ENCODE measurements at places on chromosomes 11 and 22.
A peak's percentile ranks its signal among the peaks of the same experiment; 100 is the strongest.

GRCh38 chr22:46963672-46964545 lies 201.5 kb downstream of the TBC1D22A start:
- H3K4me3 ChIP-seq, result no peak overlapping the region
- H3K4me1 ChIP-seq, result peaks cover 46% of the 10 kb centered on the region
- no peaks in the 10 kb centered on the region for H3K27me3 ChIP-seq
- peaks cover 3% of the 10 kb centered on the region for H3K36me3 ChIP-seq
- DNase-seq, result no peak

- DNase-seq, result peak; percentile 47
- H3K4me3 ChIP-seq, result peak overlapping the region; percentile 91
- no peaks in the 10 kb centered on the region for H3K36me3 ChIP-seq
- peaks cover 16% of the 10 kb centered on the region for H3K4me1 ChIP-seq
- peak overlapping the region; percentile 34 for H3K27ac ChIP-seq
- no peaks in the 10 kb centered on the region for H3K27me3 ChIP-seq
These were observed 8.3 kb upstream of the SLC39A13 start for GRCh38 chr11:47399860-47400767.

- H3K27me3 ChIP-seq, result peaks cover 42% of the 10 kb centered on the region
- H3K36me3 ChIP-seq, result peaks cover 2% of the 10 kb centered on the region
- H3K27ac ChIP-seq, result no peak overlapping the region
- H3K4me1 ChIP-seq, result peaks cover 11% of the 10 kb centered on the region
- no peak for DNase-seq
These were observed 72.7 kb upstream of the RTL6 start for GRCh38 chr22:44570476-44571445.

DNA sequence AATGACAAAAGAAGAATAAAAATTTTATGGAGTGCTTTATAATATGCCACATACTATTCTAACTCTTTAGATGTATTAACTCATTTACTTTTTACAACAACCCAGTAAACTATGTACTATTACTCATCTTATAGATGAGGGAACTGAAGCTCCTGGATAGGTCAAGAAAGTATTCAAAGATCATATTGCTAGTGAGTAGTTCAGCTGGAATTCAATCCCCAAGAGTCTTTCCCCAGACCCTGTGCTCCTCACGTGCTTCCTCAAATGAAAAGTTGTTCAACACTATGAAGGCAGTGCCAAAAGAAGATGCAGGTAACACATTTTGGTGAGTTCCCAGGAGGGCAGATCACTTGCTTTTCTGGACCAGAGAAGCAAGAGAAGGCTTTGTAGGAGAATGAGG lies 46.8 kb downstream of the BTG4 start:
- H3K4me3 ChIP-seq, result no peak overlapping the region
- no peaks in the 10 kb centered on the region for H3K4me1 ChIP-seq
- H3K27me3 ChIP-seq, result peaks cover 54% of the 10 kb centered on the region
- H3K27ac ChIP-seq, result no peak overlapping the region
- DNase-seq, result no peak

- no peak overlapping the region for H3K27ac ChIP-seq
- no peak overlapping the region for H3K4me3 ChIP-seq
- no peaks in the 10 kb centered on the region for H3K4me1 ChIP-seq
- DNase-seq, result no peak
These were observed 198.7 kb upstream of the LUZP2 start for GRCh38 chr11:24298146-24298545.

- no peak for DNase-seq
- no peak overlapping the region for H3K4me3 ChIP-seq
- H3K27ac ChIP-seq, result no peak overlapping the region
- peaks cover 8% of the 10 kb centered on the region for H3K4me1 ChIP-seq
These were observed 115.8 kb upstream of the IGLL5 start for GRCh38 chr22:22771696-22772377.

GRCh38 chr11:92827132-92827531 lies 142.3 kb upstream of the MTNR1B start:
- H3K27ac ChIP-seq, result no peak overlapping the region
- H3K4me1 ChIP-seq, result no peaks in the 10 kb centered on the region
- H3K36me3 ChIP-seq, result no peaks in the 10 kb centered on the region
- no peak for DNase-seq

DNA sequence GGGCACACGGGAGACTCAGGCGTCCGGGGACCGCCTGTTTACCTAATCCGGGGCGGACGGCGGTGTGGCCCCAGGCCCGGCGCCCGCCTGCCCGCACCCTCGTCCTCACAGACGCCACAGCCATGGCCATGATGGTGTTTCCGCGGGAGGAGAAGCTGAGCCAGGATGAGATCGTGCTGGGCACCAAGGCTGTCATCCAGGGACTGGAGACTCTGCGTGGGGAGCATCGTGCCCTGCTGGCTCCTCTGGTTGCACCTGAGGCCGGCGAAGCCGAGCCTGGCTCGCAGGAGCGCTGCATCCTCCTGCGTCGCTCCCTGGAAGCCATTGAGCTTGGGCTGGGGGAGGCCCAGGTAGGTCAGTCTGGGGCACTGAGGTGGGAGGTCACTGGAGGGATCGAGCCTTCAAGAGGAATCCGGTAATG lies 10.0 kb upstream of the RAB1B start:
- H3K27me3 ChIP-seq, result no peaks in the 10 kb centered on the region
- peak overlapping the region; percentile 98 for H3K27ac ChIP-seq
- peaks cover 5% of the 10 kb centered on the region for H3K36me3 ChIP-seq
- H3K4me1 ChIP-seq, result peaks cover 23% of the 10 kb centered on the region
- DNase-seq, result no peak
- peak overlapping the region; percentile 91 for H3K4me3 ChIP-seq

DNA sequence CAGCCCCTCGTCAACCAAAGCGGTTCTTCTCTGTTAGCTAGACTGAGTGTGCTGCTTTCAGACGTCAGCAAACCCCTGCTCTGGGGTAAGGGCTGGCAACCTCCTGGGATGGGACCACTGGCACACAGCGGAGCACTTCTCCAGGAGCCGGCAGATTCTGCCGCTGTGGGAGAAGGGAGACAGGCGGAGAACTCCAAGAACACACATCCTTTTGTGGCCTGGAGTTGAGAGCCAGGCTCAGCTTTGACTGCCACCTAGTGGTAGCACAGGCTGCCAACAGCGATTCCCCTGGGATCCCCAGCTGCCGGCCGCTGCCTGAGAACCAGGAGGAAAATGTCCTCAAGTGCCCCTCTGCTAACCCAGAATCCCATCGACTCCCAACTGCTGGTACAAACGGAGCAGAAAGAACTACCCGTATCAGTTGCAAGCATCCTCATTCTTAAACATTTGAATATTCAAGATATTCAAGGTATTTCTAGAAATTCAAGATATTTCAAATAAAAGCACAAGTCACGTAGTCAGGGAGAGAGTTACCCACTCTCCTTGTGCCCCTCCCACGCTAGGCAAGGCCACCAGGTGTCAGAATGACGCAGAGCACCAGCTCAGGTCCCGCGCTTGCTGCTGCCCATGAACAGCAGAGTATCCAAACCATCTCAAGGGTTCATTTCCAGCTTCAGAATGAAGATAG lies 4.9 kb downstream of the LTO1 start:
- no peaks in the 10 kb centered on the region for H3K27me3 ChIP-seq
- H3K4me3 ChIP-seq, result peak overlapping the region; percentile 28
- peak overlapping the region; percentile 59 for H3K27ac ChIP-seq

GRCh38 chr11:44016546-44017442 lies 31.0 kb upstream of the ACCSL start:
- no peak overlapping the region for H3K27ac ChIP-seq
- H3K36me3 ChIP-seq, result no peaks in the 10 kb centered on the region
- peaks cover 6% of the 10 kb centered on the region for H3K27me3 ChIP-seq
- DNase-seq, result no peak
- no peak overlapping the region for H3K4me3 ChIP-seq

DNA sequence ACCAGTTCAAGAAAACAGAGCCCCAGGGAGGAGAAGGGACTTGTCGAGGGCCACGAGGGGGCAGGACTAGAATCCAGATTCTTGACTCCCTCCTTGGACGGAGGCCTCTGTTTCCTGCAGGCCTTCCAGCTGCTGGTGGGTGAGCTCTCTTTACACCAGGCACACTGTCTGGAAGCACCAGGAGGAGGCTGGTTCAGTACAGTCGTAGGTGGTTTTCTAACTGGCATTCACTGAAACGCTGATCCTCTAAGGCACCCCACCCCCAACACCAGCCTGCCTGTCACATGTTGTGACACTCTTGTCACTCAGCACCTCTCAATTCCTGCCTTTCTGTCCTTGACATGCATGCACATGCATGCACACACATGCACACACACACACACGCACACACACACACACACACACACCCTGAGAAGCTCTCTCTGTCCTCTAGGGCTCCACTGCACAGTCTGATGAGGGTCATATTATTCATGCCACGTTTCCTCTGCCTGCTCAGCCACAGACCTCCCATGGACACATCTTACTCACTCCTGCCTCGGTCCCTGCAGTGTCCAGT lies 751 bp downstream of the MS4A10 start:
- no peak overlapping the region for H3K27ac ChIP-seq
- H3K27me3 ChIP-seq, result no peaks in the 10 kb centered on the region

DNA sequence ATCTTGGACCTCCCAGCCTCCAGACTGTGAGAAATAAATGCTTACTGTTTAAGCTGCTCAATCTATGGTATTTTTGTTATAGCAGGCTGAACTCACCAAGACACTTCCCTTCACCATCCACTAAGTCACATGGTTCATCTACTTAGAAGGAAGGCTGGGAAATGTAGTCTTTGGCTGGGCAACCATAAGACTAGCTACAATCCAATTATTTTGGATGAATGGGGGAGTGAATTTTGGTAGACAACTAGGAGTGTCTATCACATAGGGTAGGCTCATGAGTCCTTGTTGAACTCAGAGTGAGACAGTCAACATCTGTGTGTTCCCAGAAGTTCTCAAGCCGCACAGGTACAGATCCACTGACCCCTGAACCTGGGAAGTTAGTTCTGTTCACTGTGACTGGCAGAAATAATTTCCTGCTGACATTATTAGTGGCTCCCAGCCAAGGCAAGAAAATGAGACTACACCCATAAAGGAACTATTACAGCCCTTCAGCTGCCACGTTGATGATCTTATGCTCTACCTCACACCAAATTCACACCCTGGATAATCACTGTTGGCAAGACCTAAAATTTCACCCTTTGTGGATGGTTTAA lies 3.1 kb upstream of the SLC35C1 start:
- H3K4me3 ChIP-seq, result no peak overlapping the region
- no peaks in the 10 kb centered on the region for H3K27me3 ChIP-seq
- no peaks in the 10 kb centered on the region for H3K36me3 ChIP-seq
- DNase-seq, result no peak
- peaks cover 10% of the 10 kb centered on the region for H3K4me1 ChIP-seq

GRCh38 chr11:86608251-86608799 lies 64.1 kb downstream of the ME3 start:
- H3K27me3 ChIP-seq, result peaks cover 6% of the 10 kb centered on the region
- no peak overlapping the region for H3K4me3 ChIP-seq
- no peak overlapping the region for H3K27ac ChIP-seq
- no peaks in the 10 kb centered on the region for H3K36me3 ChIP-seq

DNA sequence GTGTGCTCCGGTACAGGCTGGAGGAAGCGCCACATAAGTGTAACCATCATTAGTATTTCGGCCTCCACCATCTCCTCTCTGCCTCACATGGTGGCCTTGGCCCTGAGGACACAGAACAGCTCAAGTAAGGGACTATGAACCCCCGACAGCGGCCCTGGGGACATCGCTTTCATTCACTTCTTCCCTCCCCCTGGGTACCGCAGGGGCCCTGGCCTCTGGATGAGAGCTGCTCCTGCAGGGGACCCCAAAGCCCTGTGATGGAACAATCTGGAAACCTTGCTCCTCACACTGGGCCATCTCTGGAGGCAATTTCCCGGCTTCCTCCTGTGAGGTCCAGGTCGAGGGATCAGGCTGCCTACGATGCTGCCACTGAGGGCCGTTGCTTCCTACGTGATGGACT lies 565.5 kb downstream of the BRD1 start:
- no peak for DNase-seq
- H3K4me3 ChIP-seq, result no peak overlapping the region
- peaks cover 5% of the 10 kb centered on the region for H3K4me1 ChIP-seq
- H3K27ac ChIP-seq, result no peak overlapping the region

DNA sequence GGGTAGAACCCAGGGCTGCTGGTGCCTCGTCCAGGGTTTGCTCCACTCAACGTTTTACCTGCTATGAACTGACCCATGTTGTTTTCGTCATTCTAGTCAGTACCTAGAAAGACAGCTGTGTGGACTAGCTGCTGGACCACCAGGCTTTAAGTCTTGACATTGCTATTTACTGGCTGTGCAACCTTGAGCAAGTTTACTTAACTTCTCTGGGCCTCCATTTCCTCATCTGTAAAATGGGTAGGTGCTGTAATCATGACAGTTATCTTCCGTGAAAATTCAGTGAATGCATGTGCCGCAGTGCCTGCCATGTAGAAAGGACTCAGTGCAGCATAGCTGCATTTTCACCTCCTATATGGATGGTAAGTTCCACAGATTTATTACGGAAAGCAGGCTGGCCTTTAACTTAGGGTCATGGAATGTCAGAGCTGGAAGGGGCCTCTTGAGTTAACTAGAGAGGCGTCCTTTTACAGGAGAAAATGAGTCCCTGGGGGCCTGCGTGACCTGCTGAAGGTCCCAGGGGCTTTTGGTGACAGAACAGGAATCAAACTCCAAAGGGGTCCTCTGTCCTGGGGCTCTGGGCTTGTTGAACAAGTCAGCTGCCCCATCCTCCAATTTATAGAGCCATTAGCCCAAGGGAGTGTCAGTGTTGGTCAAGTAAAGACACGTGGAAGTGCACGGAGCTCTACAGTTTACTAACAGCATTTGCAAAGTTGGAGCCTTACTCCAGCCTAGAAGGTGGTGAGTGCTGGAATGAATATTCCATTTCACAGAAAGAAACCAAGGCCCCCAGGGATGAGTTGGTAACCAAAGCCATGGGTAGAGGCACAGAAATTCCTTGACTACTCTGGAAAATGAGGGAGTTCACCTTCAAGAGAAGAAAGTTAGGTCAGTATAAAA lies 12.0 kb upstream of the MALAT1 start:
- H3K27me3 ChIP-seq, result no peaks in the 10 kb centered on the region
- no peak for DNase-seq
- H3K4me1 ChIP-seq, result peaks cover 16% of the 10 kb centered on the region

DNA sequence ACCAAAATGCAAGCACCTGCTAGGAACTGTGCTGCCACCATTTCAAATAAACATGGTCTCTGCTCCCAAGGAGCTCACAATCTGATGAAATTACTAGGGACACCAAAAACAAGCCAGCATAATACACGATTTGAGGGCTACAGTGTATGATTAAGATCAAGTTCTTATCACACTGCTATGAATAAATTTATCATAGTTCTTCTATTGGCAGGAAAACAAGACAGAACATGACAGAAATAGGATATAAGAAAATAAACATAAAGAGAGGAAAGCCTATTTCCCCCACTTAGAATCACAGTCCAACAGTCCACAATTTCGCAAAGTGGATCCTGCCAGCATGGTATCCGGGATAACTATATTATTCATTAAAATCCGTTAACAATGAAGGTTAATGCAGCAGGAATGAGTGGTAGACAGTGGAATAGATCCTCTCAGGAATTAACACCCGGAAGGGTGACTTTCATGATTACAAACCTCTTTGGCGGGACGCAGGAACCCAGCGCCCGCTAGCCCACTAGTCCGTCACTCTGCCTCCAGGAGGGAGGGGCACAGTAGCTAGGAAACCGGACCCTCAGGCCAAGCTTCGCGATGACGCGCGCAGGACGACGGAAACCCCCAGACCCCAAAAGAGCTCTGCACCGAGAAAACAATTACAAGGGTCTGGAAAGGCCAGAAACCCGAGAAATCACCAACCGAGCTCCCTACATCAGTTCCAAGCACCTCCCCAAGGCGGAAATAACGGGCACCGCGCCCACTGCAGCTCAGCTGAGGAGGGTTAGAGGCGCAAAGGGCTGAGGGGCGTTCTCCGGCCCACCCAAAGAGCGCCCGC lies 607 bp downstream of the CCDC82 start:
- H3K27ac ChIP-seq, result peak overlapping the region; percentile 67
- no peak for DNase-seq
- H3K4me1 ChIP-seq, result peaks cover 25% of the 10 kb centered on the region
- peak overlapping the region; percentile 88 for H3K4me3 ChIP-seq
- H3K36me3 ChIP-seq, result peaks cover 4% of the 10 kb centered on the region
- H3K27me3 ChIP-seq, result no peaks in the 10 kb centered on the region

Measured in T-helper 17 cell (primary cell).